ENCODE measurements at places on chromosomes 5 and 9.

GRCh38 chr9:69996967-69997366, 46.7 kb upstream of the MAMDC2 start:
- DNase-seq = no peak

GRCh38 chr9:15253197-15253596, 53.8 kb downstream of the TTC39B start:
- DNase-seq = no peak

GRCh38 chr5:83927140-83927733, 206.6 kb upstream of the HAPLN1 start:
- DNase-seq = no peak

GRCh38 chr9:8156346-8156745, 356.8 kb upstream of the DMAC1 start:
- DNase-seq = no peak

- no peak for DNase-seq
Observed at GRCh38 chr9:89640361-89640760, 35.5 kb downstream of the GADD45G start.

DNA sequence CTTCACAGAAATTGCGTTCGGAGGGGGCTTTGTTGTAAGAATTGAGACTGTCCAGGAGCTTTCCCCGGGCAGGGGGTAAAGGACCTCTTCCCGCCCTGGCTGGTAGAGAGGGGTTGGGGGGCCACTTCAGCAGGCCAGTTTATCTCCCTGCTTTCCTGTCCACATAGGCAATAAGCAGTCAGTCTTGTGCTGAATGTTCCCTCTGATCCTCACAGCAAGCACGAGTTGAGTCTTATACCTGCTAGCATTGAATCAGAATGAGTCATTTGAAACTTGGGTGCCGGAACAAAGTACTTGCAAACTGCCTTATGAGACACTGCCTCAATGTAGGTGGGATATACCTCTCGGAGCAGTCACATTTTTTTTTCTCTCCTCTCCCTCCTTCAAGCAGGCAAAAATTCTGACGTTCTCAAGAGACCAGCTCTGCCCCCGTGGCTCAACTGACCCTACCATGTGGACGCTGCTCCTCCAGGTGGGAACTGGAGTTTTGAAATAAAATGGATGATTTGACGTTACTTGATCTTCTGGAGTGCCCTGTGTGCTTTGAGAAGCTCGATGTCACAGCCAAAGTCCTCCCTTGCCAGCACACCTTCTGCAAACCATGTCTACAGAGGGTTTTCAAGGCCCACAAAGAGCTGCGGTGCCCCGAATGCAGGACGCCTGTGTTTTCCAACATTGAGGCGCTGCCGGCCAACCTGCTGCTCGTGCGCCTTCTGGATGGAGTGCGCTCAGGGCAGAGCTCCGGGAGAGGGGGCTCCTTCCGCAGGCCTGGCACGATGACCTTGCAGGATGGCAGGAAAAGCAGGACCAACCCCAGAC, 1.3 kb downstream of the SH3RF2 start:
- DNase-seq = peak; percentile 54

GRCh38 chr9:126127591-126127990, 199.0 kb upstream of the MVB12B start:
- no peak for DNase-seq

DNA sequence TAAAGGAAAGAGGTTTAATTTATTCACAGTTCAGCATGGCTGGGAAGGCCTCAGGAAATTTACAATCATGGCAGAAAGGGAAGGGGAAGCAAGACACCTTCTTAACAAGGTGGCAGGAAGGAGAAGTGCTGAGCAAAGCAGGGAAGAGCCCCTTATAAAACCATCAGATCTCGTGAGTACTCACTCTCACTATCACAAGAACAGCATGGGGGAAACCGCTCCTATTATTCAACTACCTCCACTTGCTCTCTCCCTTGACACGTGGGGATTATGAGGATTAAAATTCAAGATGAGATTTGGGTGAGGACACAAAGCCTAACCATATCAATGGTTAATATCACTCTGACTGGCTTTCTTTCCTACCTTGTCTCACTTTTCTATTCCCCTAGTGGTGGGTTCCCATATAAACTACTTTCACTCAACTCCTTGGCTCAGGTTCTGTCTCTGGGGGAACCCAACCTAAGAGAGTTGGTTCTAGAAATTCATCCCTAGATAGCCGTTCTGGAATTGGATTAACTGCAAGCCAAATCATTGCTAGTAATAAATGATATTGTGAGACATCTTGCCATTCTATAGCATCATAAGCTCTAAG, 749.8 kb upstream of the GRAMD2B start:
- DNase-seq = no peak

- no peak for DNase-seq
Observed at GRCh38 chr9:6197330-6197729, 18.3 kb upstream of the IL33 start.

DNA sequence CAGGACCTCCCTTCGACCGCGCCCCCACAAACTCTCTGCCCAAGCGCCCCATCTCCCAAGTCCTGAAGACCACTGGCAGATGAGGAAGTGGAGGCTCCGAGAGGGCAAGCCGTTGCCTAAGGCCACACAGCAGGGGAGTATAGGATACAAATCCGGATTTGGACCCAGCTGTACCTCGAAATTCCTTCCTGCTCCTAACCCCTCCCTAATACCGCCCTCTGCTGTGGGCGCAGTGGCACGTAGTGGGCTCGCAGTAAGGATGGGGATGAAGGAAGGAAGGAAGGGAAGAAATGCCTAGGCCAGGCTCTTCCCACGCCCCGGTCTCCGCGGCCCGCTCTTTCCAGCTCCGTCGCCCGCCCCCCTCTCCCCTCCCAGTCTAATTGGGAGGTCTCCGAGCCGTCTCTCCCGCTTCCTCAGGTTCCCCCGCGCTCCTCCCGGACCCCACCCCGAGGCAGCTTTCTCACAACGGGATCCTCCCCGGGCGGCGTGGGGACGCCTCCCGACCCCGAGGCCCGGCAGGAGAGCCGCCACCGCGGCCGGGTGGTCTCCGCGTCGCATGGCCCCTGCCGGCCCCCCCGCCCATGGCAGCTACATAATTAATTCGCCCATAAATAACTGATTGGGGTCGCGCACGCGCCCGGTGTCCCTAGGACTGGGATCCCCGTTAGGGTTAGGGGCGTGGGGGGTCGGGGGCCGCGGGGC, 138.9 kb downstream of the C9orf50 start:
- DNase-seq = no peak

GRCh38 chr9:96177005-96177718, 124.8 kb downstream of the HSD17B3 start:
- no peak for DNase-seq

GRCh38 chr5:114208120-114208519, 153.8 kb upstream of the KCNN2 start:
- no peak for DNase-seq

GRCh38 chr9:121071756-121072421, 2.9 kb upstream of the CNTRL start:
- DNase-seq = no peak

GRCh38 chr9:136648751-136649150, 14.0 kb upstream of the EGFL7 start:
- no peak for DNase-seq

DNA sequence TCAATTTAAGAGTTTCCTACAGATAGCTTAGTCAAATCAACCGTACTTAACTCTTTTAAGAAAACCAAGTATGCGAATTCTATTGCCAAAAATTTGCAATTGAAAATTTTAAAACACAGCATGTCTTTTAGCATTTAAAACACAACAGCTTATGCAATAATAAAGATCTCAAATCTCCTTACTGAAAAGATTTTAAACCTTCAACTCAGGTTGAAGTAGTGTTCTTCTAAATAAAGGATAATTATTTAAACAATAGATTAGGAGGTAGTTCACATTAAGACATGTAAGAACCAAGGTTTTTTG, 5.5 kb downstream of the NR3C1 start:
- DNase-seq = no peak

DNA sequence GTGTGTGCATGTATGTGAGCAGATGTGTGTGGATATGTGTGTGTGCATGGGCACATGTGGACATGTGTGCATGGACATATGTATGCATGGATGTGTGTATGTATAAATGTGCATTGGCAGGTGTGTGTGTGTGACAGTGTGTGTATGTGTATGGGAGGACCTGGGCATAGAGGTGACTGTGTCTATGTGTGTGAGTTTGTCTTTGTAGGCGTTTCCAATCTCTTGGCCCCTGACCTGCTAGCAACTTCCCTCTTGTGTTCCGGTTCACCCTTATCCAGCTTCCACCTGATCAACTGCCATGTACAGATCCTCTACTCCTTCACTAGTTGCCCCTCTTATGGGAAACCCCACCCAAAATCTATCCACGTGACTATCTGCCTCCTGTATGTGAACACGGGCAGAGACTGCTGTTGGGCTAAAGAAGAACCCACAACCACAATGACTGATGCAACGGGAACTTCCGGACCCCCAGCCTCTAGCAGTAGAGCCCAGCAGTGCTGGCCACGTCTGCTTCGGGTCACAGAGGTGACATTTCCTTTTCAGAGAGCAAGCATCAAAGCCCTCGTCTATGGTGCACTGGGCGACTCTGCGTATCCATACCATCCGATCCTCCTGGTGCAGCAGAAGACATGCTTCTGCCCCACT, 24.9 kb upstream of the GADD45G start:
- no peak for DNase-seq

DNA sequence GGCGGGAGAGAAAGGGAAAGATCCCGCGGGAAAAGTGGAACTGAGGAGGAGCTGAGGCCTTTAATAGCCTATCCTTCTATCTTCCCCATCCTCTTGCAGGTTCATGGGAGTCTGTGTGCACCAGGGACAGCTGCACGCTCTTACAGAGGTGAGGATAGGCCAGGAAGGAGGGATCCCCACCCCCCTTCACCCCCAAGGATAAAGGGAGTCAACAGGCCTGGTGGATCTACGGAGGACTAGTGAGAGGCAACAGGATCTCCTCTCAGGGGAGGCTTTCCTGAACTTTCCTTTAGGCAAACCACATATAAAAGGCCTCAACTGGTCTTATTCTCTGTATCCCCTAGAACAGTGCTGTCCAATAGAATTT, 1.1 kb downstream of the TESK1 start:
- no peak for DNase-seq

DNA sequence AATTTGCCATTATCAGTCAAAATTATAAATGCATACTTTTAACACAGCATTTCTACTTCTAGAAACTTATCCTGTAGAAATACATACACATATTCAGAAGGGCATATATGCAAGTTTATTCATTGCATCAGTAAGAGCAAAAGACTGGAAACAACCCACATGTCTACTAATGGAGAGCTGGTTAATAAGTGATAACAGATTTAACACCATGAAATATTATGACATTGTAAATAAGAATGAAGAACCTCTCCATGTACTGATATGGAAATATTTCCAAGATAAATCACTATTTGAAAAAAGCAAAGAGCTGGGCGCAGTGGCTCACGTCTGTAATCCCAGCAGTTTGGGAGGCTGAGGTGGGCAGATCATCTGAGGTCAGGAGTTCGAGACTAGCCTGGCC, 54.5 kb downstream of the ELOVL7 start:
- no peak for DNase-seq

- DNase-seq = no peak
Observed at GRCh38 chr5:113249206-113249605, 185.6 kb downstream of the TSSK1B start.

DNA sequence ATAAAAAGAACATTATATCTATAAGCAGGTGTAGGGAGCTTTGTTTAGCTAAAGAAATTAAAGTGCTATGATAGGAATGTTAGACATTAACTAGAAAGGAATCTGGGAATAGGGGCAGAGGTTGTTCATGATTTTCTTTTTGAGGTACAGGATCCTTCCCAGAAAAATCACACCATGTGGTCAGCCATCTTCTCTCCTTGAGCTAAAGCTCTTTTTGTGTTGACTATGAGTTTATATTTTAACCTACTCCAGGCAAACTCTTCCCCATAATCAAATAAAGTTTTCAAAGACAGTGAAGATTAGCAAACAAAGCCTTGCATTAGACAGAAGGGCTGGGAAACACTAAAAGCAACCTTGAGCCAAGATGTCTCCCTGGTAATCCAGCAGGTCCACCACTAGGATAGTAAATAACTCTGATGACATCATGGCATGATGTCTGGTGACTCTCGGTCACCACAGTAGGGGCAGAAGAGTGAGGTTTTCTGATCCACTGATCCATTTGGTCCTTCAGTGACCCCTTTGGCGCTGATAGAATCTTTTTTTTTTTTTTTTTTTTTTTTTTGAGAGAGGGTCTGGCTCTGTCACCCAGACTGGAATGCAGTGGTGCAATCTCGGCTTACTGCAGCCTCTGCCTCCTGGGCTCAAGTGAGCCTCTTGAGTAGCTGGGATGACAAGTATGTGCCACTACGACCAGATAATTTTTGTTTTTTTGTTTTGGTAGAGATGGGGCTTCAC, 30.6 kb upstream of the IL6ST start:
- no peak for DNase-seq

- no peak for DNase-seq
Observed at GRCh38 chr9:18923167-18923566, 109.8 kb downstream of the SAXO1 start.

- DNase-seq = no peak
Observed at GRCh38 chr5:181199881-181200638, 4.9 kb downstream of the TRIM7 start.

GRCh38 chr5:59645380-59645779, 248.1 kb downstream of the PDE4D start:
- no peak for DNase-seq

GRCh38 chr9:109730228-109730627, 49.8 kb upstream of the PALM2AKAP2 start:
- peak; percentile 91 for DNase-seq

- no peak for DNase-seq
Observed at GRCh38 chr5:149282027-149282965, 10.6 kb downstream of the AFAP1L1 start.

All from PC-9 (cell line).